GM12865 (cell line): ENCODE measurements at places on chromosomes 7 and 10.

DNA sequence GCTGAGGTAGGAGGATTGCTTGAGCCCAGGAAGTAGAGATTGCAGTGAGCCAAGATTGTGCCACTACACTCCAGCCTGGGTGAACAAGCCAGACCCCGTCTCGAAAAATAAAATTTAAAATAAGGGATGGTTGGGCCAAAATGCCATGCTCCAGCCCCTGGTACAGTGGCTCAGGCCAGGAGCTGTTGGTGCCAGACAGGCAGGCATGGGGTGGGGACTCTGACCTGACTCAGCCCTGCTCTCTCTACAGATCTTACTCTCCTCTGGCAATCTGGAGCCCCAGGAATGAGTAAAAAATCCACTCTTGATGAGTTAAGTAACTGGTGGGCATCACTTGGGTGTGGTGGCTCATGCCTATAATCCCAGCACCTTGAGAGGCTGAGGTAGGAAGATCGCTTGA, 8.4 kb upstream of the TMEM120A start:
- no peak for DNase-seq

- no peak for DNase-seq
These were observed 144.2 kb upstream of the GLI3 start for GRCh38 chr7:42381161-42381560.

DNA sequence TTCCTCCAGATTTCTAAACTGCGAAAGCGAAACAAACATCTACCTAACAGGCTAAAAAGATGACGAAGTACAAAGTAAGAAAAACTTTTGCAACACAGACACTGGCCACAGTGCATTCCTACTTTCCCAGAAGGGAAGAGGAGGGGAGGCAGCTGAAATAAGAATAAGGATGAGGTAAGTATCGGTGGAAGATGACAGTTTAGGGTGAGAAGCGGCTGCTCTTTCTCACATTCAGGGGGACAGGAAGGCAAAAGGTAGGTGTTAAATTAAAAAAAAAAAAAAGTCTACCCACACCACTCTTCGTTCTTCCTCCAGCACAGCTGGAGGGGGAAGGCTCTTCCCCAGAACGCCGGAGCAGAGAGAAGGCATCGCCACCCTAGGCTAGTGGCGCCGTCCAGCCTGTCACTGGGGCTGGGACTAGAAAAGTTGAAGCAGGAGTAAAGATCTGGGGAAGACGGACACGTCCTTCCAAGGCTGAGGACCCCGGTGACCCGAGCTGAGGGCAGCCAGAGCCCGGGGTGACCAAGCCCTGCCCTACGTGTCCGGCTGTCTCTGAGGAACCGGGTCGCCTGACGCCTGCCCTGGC, 846 bp downstream of the DNAJC1 start:
- peak; percentile 43 for DNase-seq

- no peak for DNase-seq
These were observed 10.0 kb downstream of the EIF3A start for GRCh38 chr10:119070395-119071165.

- no peak for DNase-seq
These were observed 43.9 kb downstream of the FOXK1 start for GRCh38 chr7:4725850-4726450.

DNA sequence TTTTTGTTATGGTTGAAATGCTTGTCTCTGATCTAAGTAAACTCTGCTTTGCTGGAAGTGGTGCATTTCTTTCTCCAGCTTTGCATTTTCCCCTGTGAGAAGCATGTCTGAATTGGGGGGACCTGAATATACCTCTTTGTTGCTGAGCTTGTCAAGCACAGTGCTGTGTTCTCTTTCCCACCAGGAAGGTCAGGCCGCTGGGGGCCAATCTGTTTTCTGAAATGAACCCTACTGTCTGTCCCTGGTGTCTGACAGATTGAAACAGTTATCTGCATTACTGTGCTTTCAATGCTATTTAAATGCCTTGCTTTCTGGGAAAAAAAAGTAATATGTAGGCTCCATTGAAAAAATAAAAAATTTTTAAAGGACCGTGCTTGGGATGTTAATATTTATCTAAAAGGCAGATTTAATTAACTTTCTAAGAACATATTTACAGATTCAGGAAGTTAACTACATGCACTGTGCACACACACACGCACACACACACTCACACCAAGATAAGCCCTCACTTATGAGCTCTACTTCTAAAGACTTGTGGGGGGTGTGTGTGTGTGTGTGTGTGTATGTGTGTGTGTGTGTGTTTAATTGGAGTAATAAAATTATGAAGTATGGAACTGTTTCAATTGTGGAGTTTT, 127.0 kb upstream of the FZD1 start:
- no peak for DNase-seq

GRCh38 chr10:75705426-75705825, 274.0 kb downstream of the LRMDA start:
- no peak for DNase-seq
